ENCODE measurements at places on chromosomes 2 and 18.

DNA sequence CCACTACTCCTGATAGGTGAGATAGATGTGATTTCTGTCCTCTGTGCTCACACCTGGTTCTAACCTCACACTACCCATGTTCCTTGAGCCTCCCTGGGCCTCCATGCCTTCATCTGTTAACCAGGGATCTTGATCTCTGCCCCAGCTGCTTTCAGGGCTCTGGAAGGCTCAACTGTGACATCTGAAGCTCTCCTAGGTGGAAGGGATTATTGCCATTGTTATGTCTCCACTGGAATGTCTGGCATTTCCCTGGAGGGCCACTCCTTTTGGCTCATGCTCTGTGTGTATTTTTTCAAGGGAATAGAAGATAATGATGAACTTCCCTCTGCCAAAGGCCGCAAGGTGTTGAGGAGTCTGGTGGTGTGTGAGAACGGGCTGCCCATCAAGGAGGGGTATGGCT lies 41.2 kb downstream of the PCARE start:
- peak; percentile 66 for DNase-seq

GRCh38 chr2:175903384-175903936 lies 98.6 kb downstream of the LNPK start:
- DNase-seq, result no peak

DNA sequence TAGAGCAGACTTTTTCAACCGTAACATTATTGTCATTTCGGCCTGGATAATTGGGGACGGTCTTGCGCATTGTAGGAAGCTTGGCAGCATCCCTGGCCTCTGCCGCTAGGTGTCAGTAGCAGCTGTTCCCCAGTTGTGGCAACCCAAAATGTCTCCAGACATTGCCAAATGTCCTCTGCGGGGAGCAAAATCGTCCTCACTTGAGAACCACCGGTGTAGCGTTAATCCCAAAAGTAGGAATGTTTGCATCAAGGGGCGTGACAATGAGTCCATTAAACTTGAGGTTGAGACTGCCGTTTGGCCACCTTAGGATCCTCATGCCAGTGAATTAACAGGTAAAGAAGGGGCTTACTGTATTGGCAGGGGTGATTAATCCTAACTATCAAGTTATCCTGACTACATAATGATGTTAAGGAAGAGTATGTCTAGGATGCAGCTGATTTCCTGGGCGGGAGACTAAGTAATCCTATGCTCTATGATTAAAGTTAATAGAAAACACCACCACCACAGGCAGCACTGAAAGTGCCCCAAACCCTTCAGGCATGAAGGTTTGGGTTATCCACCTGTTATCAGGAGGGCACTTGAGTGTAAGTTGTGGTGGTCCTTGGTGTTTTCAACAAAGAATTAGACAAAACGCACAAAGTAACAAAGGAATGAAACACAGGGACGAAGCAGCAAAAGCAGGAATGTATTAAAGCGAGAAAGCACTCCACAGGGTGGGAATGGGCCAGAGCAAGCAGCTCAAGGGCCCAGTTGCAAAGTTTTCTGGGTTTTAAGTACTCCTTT lies 4.9 kb upstream of the ZC3H8 start:
- peak; percentile 80 for DNase-seq

GRCh38 chr18:78558948-78559347 lies 420.7 kb upstream of the SALL3 start:
- no peak for DNase-seq

DNA sequence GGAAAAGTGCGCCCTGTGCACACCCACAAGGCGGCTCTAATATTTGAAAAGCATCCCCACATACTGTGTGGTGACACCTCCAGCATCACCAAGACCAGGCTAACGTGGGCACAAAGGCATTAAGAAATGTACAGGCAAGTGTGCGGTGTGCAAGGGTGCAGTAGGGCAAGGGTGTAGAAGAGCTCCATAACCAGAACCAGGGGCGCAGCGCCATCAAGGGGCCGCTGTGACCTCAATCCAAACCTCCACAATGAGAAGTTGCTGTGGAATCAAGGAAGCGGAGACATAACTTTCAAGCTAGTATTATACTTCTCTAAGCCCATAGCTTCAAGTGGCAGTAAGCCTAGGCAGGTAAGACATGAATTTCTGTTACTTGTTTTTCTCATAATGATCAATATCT lies 13.0 kb downstream of the L3MBTL4 start:
- no peak for DNase-seq

- DNase-seq, result no peak
Measured at GRCh38 chr18:36350839-36351469, 53.4 kb downstream of the FHOD3 start.

DNA sequence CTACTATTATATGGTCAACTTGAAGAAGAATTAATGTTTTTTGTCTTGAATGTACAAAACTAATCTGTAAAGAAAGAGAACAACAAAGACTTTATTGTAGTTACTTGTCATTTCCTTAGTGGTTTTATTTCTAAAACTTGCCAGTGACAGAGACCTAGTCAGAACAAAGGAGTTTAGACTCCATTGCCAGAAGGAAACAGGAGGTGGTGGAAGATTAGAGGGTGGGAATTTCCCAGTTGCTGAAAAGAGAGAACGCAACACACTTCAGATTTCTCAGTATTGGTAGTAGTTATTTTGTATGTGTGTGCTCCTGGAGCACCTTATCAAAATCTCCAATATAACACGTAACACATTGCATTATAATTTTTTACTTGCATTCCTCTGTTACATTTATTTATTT lies 81.4 kb downstream of the CDCA7 start:
- DNase-seq, result no peak

- no peak for DNase-seq
Measured at GRCh38 chr2:217444509-217444908, 558.3 kb downstream of the TNS1 start.

DNA sequence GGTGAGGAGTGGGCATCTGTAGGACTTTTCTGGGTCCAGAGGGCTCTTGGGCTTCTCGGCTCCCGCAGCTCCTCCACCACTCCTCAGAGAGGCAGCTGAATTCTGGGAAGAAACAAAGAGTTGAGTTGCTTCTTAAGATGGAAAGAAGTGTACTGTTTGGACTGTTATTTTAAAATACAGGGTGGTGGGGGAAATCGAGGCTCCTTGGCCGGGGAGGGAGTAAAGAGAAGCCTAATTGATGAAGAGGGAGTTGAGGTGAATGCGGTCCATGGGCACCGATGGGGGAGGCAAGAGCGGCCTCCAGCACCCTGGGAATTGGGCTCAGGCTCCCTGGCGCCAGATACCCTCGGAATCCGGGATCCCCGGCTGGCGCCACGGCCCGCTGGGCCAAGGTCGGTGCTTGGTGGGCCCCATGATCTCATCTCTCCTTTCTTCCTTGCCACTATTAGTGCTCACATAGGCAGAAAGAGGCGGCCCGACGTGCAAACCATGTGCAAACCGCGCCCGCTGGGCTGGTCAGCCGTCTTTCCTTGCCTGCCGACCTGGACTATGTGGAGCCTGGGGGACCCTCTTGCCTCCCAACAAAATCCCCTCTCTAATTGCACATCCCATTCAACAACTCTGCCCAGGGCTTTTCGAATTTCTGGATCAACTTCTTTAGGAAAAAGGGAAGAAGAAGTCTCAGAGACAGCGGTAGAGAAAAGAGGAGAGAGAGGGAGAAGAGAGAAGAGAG lies 604 bp upstream of the SIX3 start:
- DNase-seq, result no peak

DNA sequence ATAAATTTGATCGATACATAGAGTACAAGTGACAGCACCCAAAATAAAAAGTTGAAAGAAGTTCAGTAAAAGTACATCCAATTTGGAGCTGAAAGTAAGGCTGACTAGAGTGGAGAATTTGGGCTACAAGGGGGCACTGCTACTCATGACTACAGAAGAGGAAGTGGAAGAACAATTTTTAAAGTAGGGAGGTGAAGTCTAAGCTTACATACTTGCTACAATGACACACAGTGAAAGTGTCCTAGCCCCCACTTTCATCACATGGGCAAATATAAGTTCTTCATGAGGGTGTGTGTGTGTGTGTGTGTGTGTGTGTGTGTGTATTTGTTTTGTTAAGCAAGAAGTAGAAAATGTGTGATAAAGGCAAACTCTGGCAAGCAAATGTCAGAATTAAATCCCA lies 45.7 kb downstream of the MAP3K2 start:
- DNase-seq, result peak; percentile 16

DNA sequence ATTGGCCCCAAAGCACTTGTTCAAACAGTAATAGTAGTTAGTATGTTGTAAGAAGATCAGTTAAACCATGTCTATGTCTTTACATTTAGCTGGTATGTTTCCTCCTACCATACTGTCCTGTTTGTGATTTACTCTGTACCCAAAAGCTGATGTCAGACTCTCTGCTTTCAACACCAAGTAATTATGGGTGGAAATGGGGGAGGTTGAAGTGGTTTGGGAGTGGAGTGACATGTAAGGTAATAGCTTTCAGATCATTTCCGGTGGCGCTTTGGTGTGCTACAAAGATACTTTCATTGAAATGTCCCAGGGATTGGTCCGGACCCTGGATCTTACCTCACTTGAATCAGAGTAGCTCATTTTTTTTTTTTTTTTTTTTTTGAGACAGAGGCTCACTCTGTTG lies 39.7 kb upstream of the TGIF1 start:
- no peak for DNase-seq

- no peak for DNase-seq
Measured at GRCh38 chr2:66919286-66919685, 477.8 kb upstream of the ETAA1 start.

DNA sequence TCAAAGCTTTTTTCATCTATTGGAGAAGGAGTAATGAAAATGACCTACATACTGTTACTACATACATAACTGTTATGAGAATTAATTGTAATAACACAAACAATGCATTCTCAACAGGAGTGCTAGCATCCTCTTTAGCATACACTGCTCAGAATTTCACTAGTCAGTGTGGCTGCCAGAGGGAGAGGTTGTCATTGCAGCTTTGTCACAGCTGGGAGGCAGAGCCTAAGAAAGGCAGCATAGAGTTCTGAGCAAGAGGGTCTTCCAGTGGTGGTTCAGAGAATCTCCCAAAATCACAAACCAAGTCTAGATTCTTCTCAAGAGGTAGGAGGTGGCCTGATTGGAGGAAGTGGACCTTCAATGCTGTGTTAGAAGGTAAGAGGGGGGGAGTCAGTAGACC lies 286.7 kb upstream of the CYRIA start:
- no peak for DNase-seq

- no peak for DNase-seq
Measured at GRCh38 chr2:191148791-191149190, 2.0 kb downstream of the STAT4 start.

GRCh38 chr2:97936199-97936598 lies 59.5 kb downstream of the TMEM131 start:
- no peak for DNase-seq

- DNase-seq, result no peak
Measured at GRCh38 chr2:15298770-15299169, 262.4 kb downstream of the NBAS start.

GRCh38 chr18:61954096-61954746 lies 61.4 kb upstream of the RNF152 start:
- no peak for DNase-seq

GRCh38 chr18:23453680-23454058 lies 582 bp downstream of the RIOK3 start:
- no peak for DNase-seq

DNA sequence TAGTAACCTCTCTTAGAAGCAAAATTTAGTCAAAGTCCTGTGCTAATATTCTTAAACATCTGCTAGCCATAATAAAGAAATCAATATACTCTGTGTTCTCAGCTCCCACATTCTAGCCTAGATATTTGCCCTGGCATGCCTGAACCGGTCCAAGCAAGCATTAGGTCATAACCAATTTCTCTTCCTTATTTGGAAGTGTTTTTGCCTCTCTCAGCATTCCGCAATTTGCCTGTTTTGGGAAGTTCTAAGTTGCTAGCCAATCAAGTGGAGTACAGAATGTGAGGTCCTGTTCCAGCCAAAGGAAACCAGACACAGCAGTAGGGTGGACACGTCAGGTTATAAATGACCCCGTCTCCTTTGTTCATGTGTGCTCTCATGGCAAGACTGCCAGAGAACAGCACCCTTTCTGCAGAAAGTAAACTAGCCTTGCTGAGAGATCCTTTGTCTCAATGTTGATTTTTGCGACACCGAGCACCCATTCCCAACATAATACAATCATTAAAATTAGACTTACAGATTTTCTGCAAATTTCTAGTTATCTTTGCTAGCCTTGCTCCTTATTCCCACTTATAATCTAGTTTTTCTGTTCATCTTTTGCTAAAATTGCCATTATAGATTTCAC lies 13.0 kb upstream of the SULT1C4 start:
- DNase-seq, result peak; percentile 59

- no peak for DNase-seq
Measured at GRCh38 chr2:216700088-216700567, 4.8 kb upstream of the IGFBP5 start.

DNA sequence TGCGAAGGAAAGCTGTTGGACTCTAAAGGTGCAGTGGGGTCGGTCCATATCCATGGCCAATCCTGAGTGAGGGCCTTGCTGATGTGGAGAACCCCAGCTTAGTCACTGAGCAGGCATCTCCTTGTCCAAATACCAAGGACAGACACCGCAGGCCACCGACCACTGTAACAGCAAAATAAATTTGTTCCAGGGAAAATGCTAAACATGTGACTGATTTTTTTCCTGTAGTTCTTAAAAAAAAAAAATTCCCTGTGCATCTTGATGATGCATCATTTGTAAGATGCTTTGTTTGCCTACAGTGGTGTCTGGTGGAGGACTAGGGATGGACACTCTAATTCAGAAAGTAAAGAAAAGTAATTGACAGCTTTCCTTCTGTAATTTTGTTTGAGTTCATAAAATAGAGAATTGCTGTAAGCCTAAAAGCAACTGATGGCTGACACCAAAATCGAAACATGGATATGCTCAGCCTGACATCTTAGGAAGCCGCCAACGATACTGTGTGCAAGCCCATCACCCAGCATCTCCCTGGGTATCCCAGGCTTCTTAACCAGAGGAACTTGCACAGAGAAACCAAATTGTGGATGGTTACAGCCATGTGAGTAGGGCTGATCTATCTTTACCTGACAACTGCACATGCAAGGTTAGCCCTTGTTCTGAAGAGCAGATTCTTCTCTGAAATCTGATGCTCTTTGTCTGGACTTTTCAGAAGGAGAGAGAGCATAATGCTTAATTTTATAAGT lies 188.6 kb downstream of the ARL4C start:
- DNase-seq, result peak; percentile 86

- no peak for DNase-seq
Measured at GRCh38 chr18:47253101-47253654, 1.7 kb upstream of the SKOR2 start.

DNA sequence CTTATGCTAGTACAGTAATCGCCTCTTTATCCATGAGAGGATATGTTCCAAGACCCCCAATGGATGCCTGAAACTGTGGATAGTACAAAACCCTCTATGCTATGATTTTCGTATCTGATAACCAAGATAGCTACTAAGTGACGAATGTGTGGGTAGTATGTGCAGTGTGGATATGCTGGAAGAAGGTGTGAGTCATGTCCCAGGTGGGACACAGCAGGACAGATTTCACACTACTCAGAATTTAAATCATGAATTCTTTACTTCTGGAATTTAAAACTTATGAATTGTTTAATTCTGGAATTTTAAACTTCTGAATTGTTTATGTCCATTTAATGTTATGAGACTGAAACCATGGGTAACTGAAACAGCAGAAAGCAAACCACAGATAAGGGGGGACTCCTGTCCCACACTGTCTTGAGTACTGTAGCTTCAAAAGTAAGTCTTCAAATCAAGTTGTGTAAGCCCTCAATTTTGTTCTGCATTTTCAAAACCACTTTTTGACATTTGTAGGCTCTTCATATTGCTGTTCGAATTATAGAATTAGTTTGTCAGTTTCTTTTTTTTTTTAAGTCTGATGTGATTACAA lies 116.0 kb downstream of the LTBP1 start:
- DNase-seq, result no peak

- DNase-seq, result peak; percentile 56
Measured at GRCh38 chr2:11342551-11343367, 1.7 kb downstream of the ROCK2 start.
